T-helper 1 cell (primary cell): ENCODE measurements at places on chromosomes 7 and 10.

DNA sequence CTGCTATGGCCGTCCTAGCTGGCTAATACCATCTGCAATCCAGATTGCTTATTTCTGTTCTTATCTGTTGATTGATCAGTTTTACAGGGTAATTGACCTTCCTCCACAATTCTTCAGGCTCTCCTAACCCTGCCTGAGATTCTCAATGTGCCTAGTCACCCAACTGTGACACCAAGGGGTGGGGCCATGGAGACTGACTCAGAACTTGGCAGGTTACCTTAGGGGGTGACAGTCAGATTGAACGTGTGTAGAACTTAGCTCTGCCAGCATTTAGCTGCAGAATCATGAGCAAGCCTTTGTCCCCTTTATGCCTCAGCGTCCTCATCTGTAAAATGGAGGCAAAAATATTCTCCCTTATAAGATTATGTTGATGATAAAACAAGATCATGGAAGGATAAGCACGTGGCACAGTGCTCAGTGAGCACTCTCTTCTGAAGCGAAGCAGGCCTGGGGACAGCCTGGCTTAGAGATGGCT lies 19.1 kb upstream of the LEP start:
- DNase-seq = no peak

GRCh38 chr10:76066457-76066856 lies 635.0 kb downstream of the LRMDA start:
- no peak for DNase-seq

DNA sequence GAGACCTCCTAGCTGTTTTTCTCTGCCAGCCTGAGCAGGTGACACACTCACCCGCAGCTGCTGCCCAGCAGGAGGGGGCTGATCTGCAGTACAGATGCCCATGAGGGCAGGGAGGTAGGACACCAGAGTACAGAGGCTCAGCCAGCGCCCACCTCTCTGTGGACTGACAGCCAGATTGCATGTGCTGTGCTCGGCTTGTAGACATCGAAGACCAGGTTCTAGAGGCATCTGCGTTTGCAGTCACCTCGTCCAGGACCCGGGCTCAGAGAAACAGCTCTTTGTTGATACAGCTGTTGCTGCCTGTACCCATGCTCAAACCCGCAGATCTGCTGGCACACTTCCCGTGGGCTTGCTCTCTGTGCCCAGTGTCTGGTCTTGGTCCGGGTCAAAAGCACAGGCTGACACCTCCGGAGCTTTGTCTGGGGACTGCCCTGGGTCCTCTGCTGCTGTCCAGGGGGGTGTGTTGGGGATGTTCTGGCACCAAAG lies 224.7 kb downstream of the GLRX3 start:
- DNase-seq = no peak

DNA sequence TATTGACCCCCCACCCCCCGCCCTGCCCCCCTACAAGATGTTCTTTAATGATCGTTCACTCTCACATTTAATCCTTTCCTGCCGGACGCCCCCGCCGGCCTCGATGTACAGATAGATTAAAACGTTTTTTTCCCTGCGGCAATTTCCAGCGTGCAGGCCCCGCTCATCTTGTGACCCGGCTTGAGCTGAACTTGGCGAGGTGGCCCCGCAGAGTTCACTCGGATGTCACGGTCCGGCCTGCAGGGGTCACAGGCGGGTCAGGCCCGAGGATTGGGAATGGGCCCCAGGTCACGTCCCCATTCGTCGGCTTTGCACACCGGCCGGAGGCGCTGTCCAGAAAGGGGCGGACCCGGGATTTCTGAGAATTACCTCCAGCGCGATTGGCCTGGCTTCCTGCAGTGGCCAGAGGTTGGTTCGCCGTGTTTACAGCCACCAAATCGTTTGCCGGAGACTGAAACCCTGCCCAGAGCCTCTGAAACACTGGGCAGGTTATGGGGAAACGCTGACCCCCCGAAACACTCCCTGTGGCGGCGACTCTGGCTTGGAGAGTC lies 1.9 kb upstream of the CYP26A1 start:
- DNase-seq = no peak

GRCh38 chr7:41826641-41827040 lies 123.8 kb upstream of the INHBA start:
- DNase-seq = no peak

GRCh38 chr7:154990964-154991540 lies 11.9 kb downstream of the PAXIP1 start:
- DNase-seq = no peak

DNA sequence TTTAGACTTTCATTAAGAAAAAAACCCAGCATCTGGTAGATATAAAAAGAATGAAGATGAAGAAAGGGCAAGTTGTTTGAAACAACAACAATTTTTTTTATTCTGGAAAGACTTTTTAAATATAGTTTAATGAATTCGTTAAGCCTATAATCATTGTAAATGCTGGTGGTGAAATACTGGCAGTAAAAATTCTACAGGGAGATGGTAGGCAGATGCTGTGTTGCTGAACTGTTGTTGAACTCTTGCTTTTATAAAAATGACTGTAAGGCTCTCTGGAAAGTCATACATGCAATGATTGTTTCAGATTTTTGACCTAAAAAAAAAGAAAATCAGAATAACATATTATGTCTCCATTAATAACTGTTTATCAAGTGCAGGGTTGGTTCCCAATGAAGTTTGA lies 39.0 kb downstream of the SCIN start:
- no peak for DNase-seq
